Activated CD4-positive, CD25-positive, alpha-beta regulatory T cell treated with anti-CD3 and anti-CD28 coated beads, Interleukin-2, amount 50 U/mL, for 24 hours (primary cell): ENCODE measurements at places on chromosomes 5 and 9.

- no peak for ATAC-seq
Measured at GRCh38 chr5:14186059-14186830, 43.1 kb downstream of the TRIO start.

DNA sequence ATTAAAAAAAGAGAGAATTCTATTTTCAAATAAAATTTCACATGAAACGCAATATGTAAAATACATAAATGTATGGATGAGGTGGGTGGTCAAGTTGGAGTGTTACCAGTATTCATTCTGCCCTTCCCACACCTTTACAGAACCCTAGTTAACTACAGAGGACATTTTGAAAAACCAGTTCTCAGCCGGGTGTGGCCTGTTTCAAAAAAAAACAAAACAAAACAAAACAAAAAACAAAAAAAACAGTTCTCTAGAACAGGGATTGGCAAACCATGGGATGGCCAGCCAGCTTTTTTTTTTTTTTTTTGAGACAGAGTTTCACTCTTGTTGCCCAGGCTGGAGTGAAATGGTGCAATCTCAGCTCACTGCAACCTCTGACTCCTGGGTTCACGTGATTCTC, 28.4 kb upstream of the HK3 start:
- ATAC-seq, result no peak

GRCh38 chr5:133471699-133472098, 140.6 kb downstream of the FSTL4 start:
- ATAC-seq, result no peak

DNA sequence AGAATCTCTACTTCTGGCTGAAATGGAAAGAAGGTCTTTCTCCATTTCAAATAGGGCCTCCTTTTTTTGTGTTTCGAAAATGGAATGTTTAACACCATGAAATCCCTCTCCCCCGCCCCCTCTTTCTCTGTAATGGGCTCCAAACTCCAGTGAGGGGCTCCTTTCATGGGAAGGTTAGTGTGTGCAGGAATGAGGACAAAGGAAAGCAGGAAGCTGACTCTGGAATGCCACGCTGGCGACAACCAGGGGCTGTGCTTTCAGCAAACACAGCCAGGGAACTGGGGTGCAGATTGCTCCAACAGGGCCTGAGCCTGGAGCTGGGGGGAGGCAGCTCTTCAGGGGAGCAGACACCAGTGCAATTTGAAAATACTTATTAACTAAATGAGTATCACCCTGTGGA, 82.8 kb downstream of the CRB2 start:
- ATAC-seq, result no peak

DNA sequence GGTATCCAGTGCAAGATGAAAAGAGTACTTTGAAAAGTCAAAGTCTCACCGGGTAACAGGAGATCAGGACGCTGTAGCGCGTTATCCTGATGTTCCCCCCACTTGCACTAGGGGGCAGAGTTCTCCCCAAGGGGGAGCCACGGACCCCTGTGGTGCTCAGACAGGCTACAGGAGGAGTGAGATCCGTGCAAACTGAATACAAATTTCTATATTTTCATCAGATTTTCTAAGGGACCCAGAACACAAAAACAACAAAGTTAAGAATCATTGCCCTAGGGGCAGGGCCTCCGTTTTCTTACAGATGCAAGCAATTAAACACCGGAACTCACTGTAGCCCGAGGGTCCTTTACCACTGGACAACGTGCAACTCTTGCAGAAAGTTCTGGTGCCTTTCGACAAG, 2.0 kb downstream of the MYO10 start:
- no peak for ATAC-seq

- no peak for ATAC-seq
Measured at GRCh38 chr9:128144239-128145181, 4.7 kb upstream of the LCN2 start.
